ENCODE measurements at places on chromosomes 3 and 15.

DNA sequence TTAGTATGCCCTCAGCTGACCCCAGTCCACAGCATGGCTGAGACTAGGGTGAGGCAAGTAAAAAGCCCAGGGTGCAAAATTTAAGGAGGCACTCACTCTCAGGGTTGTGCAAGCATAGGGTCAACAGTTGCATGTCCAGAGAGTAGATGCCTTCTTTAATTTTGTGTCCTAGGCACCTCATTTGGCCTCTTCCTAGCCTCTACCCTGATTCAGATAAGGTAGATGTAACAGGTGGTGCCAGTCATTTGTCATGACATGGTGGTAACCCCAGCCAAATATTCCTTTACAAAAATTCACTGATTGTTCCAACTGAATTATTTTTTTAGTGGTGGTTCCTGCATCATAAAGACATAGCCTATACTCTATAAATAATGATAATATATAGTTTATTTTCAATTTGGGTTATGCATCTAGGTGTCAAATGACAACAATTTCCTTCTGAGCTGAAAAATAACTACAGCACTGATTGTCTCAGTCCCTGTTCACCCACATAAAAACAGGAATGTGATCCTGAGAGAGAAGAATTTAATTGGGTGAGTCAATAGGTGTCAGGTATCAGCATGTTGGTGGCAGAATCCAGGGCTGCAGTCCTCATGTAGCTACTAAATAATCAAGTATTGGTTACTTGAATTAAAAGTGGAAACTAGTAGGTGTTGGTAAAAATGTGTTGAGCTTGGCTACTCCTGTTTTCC is 44.2 kb upstream of the TIPARP start:
- no peak for DNase-seq

DNA sequence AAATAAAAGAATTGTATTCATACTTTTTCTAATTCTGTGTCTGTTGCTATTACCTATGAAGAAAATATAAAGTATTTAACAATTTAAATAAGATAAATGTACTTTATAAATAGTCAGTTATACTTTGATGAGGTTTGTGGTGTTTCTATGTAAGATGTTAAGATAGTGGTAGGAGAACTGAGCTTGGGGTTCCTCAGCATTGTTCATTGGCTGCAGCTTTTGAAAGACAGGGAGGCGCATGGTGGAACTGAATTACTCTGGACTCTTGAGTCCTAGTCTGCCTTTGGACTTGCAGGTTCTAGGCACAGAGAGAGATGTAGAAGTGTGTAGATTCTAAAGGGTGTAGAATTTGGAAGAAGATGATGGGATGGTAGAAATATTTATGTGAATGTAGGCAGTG is 23.1 kb downstream of the LMLN start:
- DNase-seq: no peak

GRCh38 chr3:81476692-81477091 is 284.8 kb downstream of the GBE1 start:
- DNase-seq: no peak

GRCh38 chr15:57100136-57100539 is 181.7 kb downstream of the TCF12 start:
- DNase-seq: no peak

- DNase-seq: no peak
These were observed 2.7 kb upstream of the GOLGB1 start for GRCh38 chr3:121752261-121752660.

DNA sequence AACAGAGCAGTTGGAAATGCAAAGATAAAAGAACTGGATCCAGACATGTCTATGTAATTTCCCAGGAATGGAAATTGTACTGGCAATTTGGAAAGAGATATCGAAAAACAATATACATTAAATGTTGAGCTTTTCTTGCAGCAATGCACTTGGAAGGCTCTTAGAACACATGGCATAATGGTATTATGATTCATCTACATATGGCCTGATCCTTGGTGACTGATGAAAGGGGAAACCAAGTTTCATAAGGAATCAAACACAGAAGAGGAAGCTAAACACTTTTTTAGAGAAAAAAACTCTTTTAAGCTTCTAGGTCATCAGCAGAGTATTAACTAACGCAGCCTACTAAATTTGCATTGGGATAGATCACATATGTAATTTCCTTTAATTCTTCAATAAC is 12.4 kb upstream of the GREM1 start:
- no peak for DNase-seq

DNA sequence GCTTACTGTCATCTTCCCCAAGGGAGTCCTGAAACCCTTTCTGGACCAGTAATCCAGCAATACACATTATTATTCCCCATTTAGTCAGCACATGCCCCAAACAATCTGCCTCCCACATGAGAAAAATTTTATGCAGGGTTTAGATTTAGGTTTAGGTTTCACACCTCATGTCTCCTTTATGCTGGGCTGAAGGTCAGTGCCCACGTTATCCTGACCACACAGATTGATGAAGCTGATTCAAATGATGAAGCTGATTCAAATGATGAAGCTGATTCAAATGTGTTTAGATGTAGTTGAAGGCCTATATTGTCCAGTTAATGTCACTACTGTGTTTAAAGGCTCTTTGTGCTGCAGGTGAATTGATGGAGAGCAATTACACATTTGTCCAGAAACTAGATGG is 18.1 kb upstream of the ZBED2 start:
- DNase-seq: no peak

DNA sequence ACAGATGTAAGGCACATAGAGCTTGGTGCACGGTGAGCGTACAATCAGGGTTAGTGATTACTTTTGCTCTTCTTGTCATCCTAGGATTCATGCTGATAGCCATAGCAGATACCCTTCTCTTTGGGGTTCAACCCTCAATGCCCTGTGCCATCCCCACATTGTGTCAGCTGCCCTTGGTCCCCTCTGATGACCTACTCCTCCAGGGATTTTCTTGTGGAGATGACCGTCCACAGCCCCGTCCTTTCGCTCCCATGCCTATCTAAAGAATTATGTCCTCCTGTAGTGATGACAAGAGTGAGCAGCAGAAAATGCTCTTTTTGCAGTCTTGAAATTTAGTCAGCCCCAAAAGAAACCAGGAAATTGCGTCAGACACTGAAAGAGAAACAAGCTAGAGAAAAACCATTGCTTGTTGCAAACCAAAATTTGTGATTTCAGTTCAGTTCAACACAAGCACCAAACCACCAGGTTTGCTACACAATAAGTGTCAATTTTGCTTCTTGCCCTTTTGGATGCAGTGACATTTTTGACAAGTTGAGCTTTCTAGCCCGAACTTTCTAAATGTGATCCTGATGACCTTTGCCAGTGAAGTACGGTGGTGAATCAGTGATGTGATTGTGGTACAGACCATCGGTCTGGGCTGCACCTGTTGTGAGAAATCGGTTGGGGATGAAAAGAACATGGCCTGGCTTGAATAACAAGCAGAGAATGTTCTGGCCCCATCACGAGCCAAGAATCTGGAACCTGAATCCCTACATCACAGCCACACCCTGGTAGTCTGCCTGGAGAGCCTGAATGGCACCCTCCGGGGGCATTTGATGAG is 41.3 kb downstream of the CMTM7 start:
- no peak for DNase-seq

DNA sequence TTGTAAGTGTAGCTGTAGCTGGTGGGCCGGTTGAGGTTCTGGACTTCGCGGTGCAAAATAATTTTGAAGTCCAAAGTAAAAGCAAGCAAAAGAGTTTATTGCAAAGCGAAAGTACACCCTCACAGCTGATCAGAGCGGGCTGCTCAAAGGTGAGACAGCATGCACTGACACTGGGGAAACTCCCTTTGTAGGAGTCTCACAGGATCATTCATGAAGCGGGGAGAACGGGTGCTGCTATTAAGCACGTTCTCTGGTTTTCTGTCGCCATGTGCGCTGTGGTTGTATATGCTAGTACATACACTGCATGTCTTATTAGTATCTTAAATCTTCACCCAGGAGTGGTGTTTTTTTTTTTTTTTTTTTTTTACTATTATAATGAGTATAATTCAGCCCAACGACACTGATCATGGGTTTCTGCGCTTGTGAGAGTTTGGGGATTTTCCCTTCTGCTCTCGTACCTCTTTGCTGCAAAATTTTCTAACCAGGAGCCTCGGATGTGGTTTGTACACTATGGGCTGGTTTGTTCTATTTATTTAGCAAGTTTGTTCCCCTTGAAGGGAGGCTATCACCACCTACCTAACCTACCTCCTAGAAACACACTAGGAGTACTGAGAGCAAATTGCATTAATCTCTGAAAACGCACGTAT is 1.4 kb upstream of the AP4E1 start:
- DNase-seq: peak; percentile 52

GRCh38 chr15:57504599-57504940 is 87.1 kb upstream of the MYZAP start:
- DNase-seq: no peak

DNA sequence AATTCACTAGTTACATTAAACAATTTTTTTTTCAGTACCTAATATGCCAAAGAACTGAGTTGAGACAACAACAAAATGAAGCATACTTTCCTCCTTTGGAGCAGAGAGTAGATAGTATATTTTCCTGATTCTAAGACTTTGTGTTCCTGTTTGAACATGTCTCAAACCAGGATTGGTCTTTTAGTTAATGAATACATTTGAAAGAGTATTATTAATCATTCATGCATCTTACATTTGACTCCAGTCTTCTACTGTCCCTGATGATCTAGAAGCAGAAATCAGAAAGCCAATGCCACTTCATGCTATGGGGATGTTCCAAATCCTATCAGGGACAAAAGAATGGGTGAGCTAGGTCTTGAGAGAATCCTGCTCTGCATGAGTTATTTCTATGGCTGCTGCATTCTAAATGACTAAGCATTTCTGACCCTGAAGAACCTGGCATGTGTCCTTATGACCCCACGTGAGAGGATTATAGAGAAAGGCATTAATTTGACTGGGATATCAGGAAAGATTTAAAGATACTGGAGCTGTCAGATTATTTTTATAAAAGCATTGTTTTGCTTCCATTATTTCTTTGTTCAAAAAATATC is 32.9 kb upstream of the MBNL1 start:
- no peak for DNase-seq

DNA sequence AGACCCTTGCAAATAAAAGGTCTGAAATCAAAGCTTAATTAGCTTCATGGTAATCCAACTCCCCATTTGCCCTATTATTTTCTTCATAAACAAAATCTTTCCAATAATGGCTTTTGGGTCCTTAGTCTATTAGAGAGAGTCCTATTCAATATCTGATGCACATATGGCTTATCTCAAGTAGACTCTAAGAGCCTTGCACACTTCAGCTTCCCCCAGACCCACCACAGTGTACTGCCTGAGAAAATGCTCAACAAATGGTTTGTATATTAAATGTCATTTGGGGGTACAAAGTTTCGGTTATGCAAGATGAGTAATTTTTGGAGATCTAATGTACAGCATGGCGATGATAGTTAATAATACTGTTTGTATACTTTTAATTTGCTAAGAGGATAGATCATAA is 28.9 kb downstream of the FSTL1 start:
- DNase-seq: no peak

- no peak for DNase-seq
These were observed 161.1 kb upstream of the BHLHE40 start for GRCh38 chr3:4818164-4818563.

DNA sequence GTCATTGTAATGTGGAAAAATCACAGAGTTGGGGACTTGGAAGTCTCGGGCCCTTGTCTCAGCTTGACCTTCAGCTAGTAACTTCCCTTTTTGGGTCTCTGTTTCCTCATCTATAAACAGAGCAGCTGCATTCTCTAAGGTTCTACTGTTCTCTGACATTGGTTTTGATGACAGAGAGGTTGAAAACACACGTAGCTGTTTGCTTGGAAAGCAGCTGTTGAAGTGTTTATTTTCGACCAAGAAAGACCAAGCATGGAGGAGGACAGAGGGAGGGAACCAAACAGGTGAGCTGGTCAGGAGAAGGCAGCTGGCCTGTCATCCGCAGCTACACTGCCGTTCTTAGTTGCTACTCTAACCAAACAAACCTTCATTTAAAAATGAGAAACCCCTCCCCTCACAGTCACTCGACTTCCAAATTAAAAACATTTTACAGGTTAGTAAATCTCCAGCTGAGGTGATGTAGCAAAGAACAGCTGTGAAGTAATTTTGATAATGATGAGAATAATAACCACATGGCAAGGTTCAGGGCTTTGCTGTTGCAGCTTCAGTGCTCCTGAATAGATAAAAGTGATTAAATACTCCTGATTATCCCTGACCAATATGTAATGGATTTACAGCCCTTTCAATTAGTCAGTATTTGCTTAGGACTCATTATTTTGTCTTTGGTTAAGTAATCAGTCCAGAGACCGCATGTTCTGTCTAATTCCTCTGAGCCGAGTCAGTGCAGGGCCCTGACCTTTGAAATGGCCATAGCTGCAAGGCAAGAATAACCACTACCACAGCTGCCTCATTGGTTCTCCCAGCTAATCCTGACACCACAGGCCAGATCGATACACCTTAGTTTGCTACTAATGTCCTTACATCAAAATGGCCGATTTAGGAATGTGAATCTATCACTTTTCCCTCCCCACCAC is 65.3 kb downstream of the MEIS2 start:
- DNase-seq: no peak

DNA sequence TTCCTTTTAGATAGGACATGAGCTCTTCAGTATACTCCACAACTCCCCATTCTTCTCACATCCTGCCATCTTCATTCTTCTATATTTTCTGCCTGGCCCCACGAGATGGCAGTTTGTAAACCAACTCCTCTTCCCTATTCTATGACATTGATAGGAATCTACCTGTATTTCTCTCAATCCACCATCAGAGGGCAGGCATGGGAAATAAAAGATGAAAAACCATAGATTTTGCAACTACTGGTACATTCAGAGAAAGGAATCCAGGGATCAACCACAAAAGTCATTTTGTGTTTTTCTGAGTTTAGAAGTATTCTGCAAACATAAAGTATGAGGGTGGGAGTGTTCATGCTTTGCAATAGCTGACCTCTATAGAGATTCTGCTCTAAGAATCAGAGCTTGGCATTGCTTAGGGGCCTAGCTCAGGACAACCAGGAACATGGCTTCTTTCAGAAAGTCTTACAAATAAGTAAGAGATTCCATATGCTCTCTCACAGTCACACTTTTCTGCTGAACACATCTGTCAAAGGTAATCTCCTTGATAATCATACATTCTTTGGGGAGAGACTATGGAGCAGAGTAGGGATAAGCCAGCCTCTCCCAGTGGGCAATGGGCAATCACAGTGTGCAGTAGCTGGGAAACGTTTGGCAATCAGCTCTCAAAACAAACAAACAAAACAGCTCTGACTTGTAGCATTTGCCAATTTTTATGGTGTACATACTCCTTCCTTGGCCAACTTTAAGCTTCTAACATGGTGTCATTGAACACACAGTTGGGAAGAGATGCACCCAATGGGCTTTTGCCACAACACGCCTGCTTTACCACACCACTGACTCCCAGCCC is 43.1 kb upstream of the SLC25A36 start:
- no peak for DNase-seq

All from stimulated activated CD8-positive, alpha-beta memory T cell treated with anti-CD3 and anti-CD28 coated beads, Interleukin-4, amount 100 ng/mL, for 24 hours (primary cell).